ENCODE measurements at places on chromosomes 16 and 17.

GRCh38 chr17:73783945-73784603 lies 139.8 kb upstream of the SDK2 start:
- no peak for DNase-seq

GRCh38 chr17:7704601-7705268 lies at the start of gene EFNB3:
Gene EFNB3 (plus strand): TSS chr17:7705202. CDS start chr17:7705599, 397 bp downstream.
- DNase-seq, result peak; percentile 37

DNA sequence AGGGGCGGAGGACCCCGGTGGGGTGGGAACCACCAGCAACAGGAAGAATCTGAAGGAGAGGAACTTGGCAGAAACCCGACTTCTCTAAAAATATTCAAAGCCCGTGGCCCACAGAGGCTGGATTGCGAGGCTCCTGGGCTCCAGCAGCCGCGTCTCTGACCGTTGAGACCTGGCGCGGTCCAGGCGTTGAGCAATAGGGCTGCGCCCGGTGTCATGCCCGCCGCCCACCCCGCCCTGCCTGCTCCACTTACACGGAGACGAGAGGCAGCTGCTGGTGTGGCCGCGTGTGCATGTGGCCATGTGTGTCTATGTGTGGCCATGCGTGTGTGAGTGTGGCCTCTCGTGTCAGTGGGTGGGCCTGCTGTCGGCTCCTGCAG lies 83.6 kb downstream of the IRF8 start:
- no peak for DNase-seq

- no peak for DNase-seq
Measured at GRCh38 chr16:8642146-8642545, 20.6 kb downstream of the METTL22 start.

GRCh38 chr17:17071531-17072360 lies 29.5 kb downstream of the MPRIP start:
- no peak for DNase-seq

DNA sequence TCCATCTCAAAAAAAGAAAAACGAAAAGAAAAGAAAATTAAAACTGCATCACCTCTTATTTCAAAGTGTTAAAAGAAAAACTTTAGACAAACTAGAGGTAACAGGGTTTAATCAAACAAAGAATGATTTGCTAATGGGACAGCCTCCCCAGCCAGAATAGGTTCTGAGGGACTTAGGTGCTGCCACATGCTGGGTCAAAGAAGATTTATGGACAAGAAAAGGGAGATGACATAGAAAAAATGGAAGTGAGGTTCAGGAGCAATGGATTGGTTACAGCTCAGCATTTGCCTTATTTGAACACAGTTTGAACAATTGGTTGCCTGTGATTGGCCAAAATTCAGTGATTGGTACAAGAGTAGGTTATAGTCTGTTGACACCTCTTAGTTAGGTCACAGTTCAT lies 21.1 kb downstream of the TMC5 start:
- DNase-seq, result no peak

GRCh38 chr17:10920558-10921108 lies 82.7 kb upstream of the PIRT start:
- DNase-seq, result no peak

GRCh38 chr17:49365667-49366066 lies 3.6 kb upstream of the ZNF652 start:
- DNase-seq, result peak; percentile 54

DNA sequence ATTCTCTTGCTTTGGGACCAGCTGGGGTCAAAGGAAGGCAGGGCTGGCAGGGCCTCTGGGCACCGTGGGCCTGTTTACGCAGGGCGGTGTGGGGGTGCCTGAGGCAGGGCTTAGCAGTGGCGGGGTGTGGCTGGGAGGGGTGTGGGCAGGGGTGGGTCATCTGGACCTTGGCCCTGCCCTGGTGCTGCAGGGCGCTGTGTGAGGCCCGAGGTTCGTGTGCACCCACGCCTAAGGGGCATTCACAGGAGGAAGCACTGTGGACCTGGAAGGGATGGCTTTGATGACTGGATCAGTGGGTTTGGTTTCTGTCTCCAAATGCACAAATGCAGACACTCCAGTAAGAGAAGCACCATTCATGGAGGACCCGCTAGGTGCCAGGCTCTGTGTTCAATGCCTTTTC lies 37.3 kb downstream of the BCO1 start:
- DNase-seq, result no peak

- peak; percentile 51 for DNase-seq
Measured at GRCh38 chr16:87583453-87584131, 18.7 kb upstream of the JPH3 start.

- DNase-seq, result no peak
Measured at GRCh38 chr17:36495076-36495578, 8.6 kb downstream of the ZNHIT3 start.

DNA sequence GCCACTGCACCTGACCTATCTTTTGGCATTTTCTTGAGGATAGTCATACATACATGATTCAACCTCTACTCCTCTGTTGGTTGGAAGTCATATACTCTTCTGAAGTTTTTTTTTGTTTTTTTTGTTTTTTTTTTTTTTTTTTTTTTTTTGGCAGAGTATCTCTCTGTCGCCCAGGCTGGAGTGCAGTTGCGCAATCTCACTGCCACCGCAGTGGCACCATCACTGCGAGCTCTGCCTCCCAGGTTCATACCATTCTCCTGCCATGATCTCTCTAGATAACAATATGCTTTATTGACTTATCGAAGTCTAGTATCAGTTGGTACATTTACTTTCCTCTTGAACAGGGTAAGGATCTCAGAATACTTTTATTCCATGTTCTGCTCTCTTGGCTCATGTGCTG lies 224.2 kb upstream of the WSCD1 start:
- no peak for DNase-seq

GRCh38 chr16:67142342-67142741 lies 8.5 kb downstream of the B3GNT9 start:
- DNase-seq, result no peak

- DNase-seq, result peak; percentile 15
Measured at GRCh38 chr16:14180481-14180944, 109.4 kb downstream of the MRTFB start.

- no peak for DNase-seq
Measured at GRCh38 chr17:70173681-70174080, 4.3 kb downstream of the KCNJ2 start.

GRCh38 chr16:81945665-81946064 lies 65.6 kb downstream of the SDR42E1 start:
- peak; percentile 10 for DNase-seq

DNA sequence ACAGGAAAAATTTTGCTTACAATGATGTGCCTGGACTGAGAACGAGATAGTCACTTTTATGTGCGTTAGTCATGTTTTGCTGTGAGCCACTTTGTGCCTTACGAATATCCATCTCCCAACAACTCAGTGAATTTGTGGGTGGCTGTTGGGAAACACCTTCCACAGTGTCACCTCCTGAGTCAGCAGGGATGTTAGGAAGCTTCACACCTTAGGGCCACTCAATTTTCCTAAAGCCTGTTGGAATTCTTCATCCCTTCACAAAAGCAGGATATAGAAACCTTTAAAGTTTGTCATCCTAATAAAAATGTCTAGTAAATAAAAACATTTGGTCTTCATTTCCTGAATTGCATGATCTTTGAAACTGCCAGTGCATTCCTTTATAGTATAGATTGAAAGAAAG lies 4.3 kb upstream of the KRTAP3-1 start:
- DNase-seq, result peak; percentile 75

DNA sequence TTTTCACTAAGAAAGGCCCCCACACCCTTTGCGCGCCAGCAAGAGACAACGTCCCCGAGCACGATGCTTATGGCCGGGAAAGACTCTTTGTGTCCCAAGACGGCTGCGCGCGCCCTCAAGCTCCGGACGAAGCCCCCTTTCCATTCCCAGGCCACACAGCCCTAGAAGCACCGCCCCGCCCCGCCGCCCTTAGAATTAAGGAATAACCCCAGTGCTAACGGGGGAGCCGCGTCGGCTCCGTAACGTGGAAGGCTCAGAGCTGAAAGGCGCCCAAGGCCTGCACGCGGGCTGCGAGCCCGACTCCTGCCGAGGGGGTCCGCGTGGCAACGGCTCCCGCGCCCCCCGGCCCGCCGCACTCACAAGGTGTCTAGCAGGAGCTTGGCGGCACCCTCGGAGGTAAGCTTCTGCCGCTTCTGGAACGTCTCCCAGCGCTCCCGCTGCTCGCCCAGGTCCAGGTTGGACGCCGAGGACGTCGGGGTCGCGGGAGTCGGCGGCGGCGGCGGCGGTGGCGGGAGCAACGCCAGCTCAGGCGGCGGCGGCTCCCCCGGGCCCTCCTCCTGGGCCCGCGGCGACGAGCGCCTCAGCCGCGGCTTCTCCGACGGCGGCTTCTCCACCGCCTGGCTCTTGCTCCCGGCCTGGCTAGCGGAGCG lies 477 bp downstream of the CENPV start:
- peak; percentile 58 for DNase-seq

GRCh38 chr17:7436556-7437368 lies 1.5 kb downstream of the TMEM102 start:
- peak; percentile 85 for DNase-seq

GRCh38 chr16:71629278-71630016 lies 3.5 kb downstream of the MARVELD3 start:
- no peak for DNase-seq
